NCI-H2029 (cell line): ENCODE measurements at places on chromosomes 12 and 14.
A peak's percentile ranks its signal among the peaks of the same experiment; 100 is the strongest.

DNA sequence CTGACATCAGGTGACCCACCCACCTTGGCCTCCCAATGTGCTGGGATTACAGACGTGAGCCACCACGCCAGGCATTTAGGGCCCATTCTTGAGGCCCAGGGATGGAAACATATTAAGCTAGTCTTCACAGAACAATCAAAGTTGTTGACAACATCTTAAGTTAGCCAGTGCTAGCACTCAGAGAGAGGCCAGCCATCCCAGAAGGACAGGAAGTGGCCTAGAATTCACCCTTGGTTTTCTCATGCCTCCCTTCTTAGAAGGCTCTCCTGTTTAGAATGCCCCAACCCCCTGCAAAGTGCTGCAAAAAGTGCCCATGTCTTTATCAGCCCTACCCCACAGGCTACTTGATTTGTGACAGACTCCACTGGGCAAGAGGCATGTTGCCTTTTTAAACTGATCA, 12.1 kb upstream of the OR6J1 start:
- DNase-seq = no peak

GRCh38 chr14:24908592-24909236, 141.2 kb downstream of the STXBP6 start:
- DNase-seq = no peak

- no peak for DNase-seq
Observed at GRCh38 chr14:90645842-90646443, 170.3 kb downstream of the TTC7B start.

DNA sequence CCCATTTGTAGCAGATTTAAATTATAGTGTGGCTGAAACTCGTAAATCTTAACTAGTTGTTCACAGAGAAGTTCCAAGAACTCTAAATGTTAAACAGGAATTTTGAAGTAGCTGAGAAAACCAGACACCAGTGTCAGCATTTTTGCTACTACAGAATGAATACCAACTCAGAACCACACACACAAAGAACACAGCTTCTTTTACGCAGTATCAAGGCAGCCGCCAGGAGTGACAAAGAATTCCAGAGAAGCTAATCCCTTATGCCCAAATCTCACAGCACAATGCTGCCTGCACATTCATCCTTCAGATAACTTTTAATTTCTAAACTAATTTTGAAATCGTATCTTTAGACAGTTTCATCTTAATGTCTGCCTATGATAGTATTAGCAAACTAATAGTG, 37.4 kb downstream of the SLC6A15 start:
- DNase-seq = no peak

DNA sequence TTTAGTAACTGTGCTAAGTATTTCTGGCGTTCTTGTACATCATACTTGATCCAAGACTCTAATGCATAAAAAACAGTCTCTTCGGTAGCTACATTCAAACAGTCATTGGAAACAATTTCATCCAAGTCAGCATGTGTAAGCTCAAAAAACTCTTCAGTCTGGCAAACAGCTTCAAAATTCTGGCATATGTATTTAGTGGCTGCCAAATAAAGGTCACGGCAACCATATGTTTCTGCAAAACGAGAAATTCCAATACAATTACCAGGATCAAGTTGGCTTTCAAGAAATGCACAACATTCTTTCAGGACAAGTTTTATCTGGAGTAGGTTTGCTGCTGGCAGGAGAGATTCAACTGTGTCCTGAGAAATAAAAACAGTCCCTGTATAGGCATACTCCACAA, 16.5 kb downstream of the KLHL28 start:
- no peak for DNase-seq

GRCh38 chr12:110853836-110854235, 7.0 kb downstream of the CCDC63 start:
- no peak for DNase-seq

DNA sequence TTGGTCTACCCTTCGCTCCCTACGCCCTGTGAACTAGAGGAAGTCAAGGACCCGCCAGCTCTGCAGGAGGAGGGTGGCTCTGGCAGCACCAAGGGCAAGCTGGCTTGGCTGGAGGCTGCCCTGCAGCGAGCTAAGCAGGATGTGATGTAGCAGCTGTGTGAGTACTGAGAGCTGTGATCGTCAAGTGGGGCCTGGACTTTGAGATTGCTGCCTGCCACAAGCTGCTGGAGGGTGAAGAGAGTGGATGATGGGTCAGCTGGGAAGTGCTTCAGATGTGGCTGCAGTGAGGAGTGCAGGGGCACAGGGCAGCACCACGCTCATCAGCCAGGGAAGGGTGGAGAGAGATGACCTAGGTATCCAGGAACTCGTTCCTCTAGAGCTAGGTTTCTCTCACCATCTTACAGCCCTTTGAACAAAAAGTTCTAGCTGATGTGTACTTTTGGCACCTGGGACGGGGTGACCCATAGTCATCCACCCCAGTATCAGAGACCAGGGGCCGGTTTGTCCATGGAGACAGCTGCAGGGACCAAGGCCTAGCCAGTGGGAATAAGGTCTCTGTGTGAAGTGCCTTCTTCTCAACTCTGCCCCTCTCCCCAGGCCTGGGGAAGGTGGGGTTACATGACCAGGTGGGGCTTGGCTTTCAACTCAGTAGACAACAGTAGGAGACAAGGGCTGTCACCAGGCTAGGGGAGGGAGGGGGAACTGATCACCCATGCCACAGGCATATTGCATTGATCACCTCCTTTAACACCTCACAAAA, 3.2 kb downstream of the KRT86 start:
- peak; percentile 21 for DNase-seq

GRCh38 chr14:33914676-33915516, 36.0 kb downstream of the EGLN3 start:
- no peak for DNase-seq

- DNase-seq = peak; percentile 98
Observed at GRCh38 chr14:56422703-56423213, 156.8 kb upstream of the TMEM260 start.

- no peak for DNase-seq
Observed at GRCh38 chr14:101103321-101103901, 199.9 kb upstream of the RTL1 start.

DNA sequence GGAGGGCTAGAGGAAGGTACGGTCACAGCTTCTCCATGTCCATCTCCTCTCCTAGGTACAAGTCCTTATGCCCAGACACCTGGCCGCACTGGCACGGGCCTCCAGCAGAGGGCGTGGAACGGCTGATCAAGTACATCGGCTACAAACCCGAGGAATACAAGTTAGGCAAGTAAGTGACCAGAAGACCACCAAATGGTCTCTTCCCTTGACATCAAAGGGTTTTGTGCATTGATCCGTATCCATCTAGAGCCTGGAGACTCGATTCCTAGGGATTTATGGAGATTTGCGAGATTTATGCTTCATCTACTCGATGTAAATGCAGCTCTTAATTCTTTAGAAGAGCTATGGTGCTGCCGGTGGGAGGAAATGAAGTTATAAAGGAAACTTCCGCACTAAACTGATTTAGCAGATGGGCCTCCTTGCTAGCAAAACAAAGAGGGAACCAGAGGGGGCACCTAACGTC, 44.2 kb downstream of the KCTD10 start:
- peak; percentile 69 for DNase-seq

DNA sequence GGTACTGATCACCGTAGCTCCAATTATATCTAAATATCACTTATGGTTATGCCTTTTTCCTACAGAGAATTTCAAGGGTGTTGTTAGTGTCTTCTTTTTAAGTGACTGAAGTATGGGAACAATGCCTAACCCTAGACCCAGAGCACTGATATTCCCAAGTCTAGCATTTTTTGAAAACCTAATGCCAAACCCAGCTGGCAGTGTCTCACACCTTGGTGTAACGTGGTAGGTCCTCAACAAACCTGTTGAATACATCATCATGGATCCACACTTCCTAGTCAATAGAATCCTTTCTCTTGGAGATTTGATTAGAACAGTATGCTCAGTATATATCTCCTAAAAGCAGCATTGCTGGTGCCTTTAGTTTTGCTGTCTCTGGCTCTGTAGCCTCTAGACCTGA, 37.7 kb upstream of the RMST start:
- no peak for DNase-seq

DNA sequence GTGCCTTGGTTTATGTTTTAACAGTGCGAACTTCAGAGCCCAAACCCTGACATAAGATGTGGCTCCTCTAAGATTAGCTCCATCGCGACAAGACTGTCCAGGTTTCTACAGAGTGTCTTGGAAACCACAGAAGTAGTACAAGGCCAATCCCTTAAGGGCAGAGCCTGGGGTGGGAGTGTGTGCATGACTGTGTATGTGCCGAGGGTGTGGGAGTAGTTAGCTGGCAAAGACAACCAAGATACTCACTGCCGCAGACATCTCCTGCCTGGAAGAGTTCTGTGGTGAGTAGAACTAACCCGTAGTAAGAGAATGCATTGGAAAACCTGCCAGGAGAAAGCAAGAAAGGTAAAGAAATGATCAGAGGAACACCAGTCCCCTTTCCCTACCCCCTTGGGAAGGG, 54.1 kb downstream of the DAO start:
- DNase-seq = no peak

- no peak for DNase-seq
Observed at GRCh38 chr14:100297320-100298300, 8.6 kb downstream of the SLC25A29 start.

GRCh38 chr12:7609495-7609894, 56.2 kb downstream of the APOBEC1 start:
- DNase-seq = no peak

DNA sequence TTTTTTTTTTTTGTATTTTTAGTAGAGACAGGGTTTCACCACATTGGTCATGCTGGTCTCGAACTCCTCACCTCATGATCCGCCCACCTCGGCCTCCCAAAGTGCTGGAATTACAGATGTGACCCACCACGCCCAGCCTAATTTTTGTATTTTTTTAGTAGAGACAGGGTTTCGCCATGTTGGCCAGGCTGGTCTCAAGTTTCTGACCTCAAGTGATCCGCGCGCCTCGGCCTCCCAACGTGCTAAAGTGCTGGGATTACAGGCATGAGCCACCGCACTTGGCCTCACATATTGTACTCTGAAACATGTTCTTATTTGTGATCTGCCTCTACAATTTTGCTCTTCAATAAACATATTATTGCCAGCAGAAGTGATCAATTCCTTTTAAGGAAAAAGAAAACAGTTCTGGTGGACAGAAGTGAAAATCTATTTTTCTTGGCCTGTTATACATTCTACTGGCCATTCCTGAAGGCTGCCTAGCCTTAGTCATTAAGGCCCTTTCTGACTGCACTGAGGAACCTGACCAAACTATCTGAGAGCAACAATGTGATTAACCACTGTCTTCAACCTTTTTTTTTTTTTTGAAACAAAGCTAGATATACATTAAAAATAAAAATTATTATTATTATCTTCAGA, 36.1 kb downstream of the SNX6 start:
- no peak for DNase-seq

DNA sequence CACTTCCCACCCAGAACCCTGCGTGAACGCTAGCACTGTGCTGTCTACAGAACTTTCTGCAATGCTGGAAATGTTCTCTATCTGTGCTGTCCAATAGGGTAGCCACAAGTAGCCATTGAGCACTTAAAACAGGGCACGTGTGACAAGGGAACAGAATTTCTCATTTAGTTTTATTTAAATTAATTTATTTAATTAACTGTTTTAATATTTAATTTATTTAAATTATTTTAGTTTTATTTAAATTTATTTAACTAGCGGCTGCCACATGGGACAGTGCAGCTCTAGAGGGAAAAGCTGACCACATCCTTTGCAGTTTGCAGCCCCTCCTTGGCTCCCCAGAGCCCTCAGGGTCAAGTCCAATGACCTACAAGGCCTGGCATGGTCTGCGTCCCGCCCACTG, 35.0 kb upstream of the CORO1C start:
- DNase-seq = no peak

GRCh38 chr14:70842851-70843462, 33.6 kb upstream of the MAP3K9 start:
- DNase-seq = no peak

- DNase-seq = no peak
Observed at GRCh38 chr12:81727391-81727790, 31.8 kb downstream of the PPFIA2 start.

- no peak for DNase-seq
Observed at GRCh38 chr12:2580821-2581220, 213.9 kb upstream of the FKBP4 start.

- no peak for DNase-seq
Observed at GRCh38 chr14:66483322-66483721, 2.8 kb upstream of the CCDC196 start.

DNA sequence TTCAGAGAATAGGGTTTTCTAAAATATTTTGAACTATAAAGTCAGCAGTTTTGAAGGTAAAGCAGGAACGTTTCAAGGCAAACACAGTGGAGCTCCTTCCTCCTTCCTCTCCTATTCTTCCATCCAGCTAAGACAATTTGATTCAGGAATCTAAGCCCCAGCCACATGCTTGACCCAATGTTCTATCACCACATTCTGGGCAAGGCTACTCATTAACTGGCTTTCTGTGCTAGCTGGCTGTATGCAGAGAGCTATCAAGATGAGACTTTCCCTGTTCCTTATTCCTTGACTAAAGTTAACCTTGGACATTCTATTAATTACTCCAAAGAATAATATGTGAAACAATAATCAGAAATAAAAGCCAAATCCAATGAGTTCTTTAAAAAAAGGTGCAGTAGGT, 266.9 kb downstream of the NOVA1 start:
- DNase-seq = no peak

- DNase-seq = peak; percentile 43
Observed at GRCh38 chr12:119486599-119487154, 106.9 kb upstream of the TMEM233 start.

DNA sequence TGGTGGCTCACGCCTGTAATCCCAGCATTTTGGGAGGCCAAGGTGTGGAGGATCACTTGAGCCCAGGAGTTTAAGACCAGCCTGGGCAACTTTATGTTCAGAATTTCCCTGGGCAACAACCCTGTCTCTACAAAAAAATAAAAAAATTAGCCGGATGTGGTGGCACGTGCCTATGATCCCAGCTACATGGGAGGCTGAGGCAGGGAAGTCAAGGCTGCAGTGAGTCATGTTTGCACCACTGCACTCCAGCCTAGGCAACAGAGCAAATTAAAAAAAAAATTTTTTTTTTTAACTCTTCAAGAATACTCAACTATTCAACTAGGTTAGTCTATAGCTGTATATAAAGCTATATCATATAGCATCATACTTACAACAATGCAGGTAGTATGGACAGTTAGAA, 113.0 kb downstream of the RALGAPA1 start:
- no peak for DNase-seq

DNA sequence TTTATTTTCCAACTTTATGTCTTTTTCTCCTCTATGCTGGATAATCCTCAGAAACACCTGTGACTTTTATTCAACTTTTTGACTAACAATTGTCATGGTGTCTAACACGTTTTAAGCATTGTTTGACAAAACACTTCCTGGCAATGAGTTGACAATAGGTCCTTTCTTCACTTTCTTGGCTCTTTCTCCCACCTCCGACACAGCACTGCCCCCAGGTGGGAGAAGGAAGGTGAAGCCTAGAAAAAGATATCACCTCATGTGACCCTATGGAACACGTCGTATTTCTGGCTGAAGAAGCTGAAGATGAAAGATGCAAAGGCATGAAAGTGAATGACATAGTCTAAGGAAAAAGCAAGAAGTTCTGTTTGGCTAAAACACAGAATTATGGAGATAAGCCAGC, 430.0 kb downstream of the ETNK1 start:
- no peak for DNase-seq

GRCh38 chr12:24681570-24681969, 267.3 kb downstream of the BCAT1 start:
- no peak for DNase-seq

GRCh38 chr12:30908722-30909348, 17.7 kb upstream of the TSPAN11 start:
- DNase-seq = no peak

- no peak for DNase-seq
Observed at GRCh38 chr12:58920961-58921861, 907 bp upstream of the LRIG3 start.
